ENCODE measurements at places on chromosomes 5 and 9.

DNA sequence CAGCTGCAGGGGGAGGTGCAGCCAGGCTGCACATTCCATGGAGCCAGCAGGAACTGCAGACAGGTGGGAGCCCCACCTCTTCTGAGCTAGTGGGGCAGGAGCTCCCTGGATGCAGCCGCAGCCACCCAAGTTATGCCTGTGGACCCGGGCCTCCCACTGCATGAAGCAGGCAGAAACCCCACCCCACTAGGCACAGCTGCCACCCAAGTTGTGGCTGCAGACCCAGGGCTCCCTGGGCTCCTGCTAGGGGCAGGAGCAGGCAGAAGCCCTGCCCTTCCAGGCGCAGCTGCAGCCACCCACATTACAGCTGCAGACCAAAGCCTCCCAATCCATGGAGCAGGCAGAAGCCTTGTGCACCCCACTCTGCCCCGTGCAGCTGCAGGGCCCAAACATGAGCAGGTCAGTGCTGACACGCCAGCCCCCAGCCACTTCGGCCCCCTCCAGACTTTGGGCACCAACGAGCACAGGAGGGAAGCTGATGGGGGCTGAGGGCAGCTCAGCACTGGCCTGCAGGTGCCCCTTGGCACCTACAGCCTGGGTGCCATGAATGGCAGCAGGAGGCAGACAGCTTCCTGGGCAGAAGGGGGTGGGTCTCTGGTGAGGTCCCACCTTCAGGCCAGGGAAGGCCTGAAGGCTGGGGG lies 106.9 kb downstream of the C9orf50 start:
- no peak for DNase-seq

- DNase-seq, result no peak
Observed at GRCh38 chr5:135065306-135066265, 31.6 kb upstream of the PITX1 start.

- no peak for DNase-seq
Observed at GRCh38 chr5:117681431-117682254, 1107.0 kb upstream of the SEMA6A start.

- DNase-seq, result no peak
Observed at GRCh38 chr9:7336356-7337065, 463.1 kb downstream of the DMAC1 start.

DNA sequence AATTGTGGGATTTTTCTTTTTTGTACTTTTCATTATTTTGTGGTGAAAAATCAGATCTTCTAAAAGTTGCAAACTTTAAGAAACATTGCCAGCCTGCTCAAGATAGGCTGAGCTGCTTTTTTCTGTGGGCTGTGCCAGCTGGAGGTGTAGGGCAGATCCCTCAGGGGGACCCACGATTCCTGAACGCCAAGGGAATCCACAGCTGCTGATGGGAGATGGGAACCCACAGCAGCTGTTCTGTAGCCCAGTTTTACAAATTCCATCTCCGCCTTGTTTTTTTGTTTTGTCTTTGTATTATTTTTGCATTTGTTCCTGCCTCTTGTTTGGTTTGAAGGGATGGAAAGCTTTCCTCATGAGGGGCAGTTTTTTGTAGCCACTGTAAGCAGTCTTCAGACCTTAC lies 91.0 kb downstream of the WWC1 start:
- no peak for DNase-seq

- DNase-seq, result no peak
Observed at GRCh38 chr5:25649628-25650265, 1005.0 kb upstream of the CDH10 start.
